ENCODE measurements at places on chromosomes 4 and X. TPM values are rescaled to one million over a fixed set of nuclear protein-coding genes. Genes with fewer than 3 reads are reported as not detected.

- no peak for DNase-seq
These were observed 249.1 kb downstream of the DCLK2 start for GRCh38 chr4:150327262-150327780.

DNA sequence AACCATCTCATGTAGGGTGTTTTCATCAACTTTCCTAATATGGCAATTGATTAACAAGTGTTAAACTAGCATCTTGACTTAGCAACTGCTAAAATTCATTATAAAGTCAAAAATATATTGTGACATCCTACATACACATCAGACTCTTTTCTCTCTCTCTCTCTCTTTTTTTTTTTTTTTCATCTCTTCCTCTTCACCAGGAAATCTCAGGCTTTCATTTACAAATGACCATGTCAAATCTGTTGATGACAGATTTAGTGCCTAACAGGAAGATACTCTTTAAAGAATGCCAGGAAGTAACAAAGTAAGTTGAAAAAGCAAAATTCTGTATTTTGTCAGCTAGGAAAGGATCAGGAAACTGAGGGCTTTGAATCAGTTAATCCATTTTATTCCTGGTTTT lies 365.5 kb downstream of the PCDH7 start:
- peak; percentile 5 for DNase-seq

DNA sequence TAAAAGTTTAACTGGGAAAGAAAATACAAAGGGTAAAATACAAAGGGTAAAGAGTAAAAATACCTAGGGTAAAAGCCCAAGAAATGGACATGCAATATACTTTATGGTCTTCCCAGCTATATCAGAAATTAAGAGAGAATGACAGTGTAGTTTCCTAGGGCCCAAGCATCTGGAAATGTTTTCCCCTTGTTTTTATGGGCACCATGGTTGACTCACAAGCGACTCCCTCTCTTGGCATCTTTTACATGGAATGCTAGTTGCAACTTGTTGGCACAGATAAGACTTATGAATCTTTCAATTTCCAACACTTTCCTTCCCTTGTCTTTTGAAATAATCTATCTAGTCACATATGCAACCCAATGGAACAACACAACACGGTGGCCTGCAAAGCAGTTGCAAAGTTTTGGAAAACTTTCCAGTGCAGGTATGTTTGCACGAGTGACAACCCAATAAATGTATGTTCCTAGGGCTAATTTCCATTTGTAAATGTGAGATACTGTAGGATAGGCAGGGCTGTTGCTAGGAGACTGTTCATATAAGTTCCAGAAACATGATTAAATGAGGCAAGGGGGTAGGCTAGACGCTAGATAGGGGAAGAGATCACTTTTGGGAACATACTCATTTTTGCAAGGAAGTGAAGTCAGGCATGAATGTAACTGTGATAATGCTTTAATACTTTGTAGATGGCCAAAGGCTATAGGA lies 36.4 kb upstream of the CWH43 start:
- DNase-seq = no peak

The ZNF630 gene
- 0.99 TPM for total RNA-seq

Measured in lung microvascular endothelial cell (primary cell).